ENCODE measurements at places on chromosomes 11 and 22.
A peak's percentile ranks its signal among the peaks of the same experiment; 100 is the strongest.

GRCh38 chr11:66262696-66263095, 5.7 kb upstream of the RAB1B start:
- no peak for DNase-seq

GRCh38 chr22:50613291-50613981, 12.8 kb downstream of the MAPK8IP2 start:
- no peak for DNase-seq

DNA sequence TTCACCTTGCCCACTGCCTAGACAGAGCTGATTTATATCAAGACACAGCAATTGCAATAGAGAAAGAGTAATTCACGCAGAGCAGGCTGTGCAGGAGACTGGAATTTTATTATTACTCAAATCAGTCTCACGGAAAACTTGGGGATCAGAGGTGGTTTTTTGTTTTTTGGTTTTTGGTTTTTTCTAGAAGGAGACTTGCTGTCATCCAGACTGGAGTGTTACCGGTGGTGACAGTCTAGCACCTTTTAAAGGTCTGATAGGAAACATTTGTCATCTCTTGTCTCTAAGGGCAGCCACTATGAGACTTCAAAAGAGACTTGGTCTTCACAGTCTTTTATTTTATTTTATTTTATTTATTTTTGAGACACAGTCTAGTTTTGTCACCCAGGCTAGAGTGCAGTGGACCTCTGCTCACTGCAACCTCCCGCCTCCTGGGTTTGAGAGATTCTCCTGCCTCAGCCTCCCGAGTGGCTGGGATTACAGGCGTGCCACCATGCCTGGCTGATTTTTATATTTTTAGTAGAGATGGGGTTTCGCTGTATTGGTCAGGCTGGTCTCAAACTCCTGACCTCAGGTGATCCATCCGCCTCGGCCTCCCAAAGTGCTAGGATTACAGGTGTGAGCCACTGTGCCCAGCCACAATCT, 19.1 kb downstream of the APOBEC3H start:
- no peak for DNase-seq

- DNase-seq, result no peak
Observed at GRCh38 chr11:61056981-61057380, 45.3 kb upstream of the CD5 start.

DNA sequence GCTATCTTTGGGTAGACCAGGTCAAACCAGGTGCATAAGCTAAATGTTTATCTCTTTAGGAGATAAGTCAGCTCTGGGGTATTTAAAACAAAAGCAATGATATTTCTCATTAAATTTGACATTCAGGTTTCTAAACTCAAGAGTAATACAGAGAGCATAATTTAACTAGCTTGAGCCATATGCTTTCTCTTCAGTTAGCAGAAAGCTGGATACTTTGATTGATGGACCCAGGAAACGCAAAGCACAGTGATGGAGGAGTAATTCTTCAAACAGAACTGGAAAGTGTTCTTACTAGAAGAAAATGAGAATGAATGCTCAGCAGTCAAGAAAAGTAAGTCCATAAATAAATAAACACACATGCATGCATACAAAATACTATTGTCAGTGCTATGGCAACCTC, 885.7 kb upstream of the RAG2 start:
- no peak for DNase-seq

DNA sequence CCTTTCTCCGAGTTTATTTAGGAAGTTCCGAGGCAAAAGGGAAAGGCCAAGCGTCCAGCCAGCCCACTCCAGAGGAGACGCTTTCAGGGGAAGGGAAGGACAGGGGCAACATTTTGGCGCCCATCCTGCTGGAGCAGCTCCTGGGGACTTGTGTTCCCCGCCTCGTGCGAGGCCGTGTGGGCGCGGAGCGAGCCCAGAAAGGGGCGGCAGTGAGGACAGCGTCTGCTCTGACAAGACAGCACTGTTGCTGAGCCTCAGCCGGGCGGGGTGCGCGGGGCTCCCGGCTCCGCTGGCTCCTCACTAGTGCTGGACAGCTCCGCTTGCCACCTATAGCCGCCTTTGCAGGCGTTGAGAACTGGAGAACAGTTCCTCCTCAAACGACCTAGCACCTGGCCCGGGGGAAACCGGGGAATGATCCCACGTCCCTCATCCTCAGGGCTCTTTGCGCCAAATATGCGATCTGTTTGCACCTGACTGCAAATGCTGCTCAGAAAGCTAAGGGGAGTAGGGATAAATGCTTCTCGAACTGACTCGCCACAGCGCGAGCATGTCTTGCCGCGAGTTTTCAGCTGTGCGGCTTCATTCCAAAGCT, 722 bp upstream of the GUCY1A2 start:
- DNase-seq, result peak; percentile 64
